Activated CD4-positive, alpha-beta T cell treated with anti-CD3 and anti-CD28 coated beads for 36 hours (primary cell): ENCODE measurements at places on chromosomes 11 and 22. TPM values are rescaled to one million over a fixed set of nuclear protein-coding genes. Genes with fewer than 3 reads are reported as not detected.

- H3K27ac ChIP-seq: no peak overlapping the region
- H3K4me3 ChIP-seq: no peak overlapping the region
- no peaks in the 10 kb centered on the region for H3K4me1 ChIP-seq
- no peaks in the 10 kb centered on the region for H3K27me3 ChIP-seq
- DNase-seq: no peak
Observed at GRCh38 chr22:45852826-45853225, 124.1 kb downstream of the WNT7B start.

DNA sequence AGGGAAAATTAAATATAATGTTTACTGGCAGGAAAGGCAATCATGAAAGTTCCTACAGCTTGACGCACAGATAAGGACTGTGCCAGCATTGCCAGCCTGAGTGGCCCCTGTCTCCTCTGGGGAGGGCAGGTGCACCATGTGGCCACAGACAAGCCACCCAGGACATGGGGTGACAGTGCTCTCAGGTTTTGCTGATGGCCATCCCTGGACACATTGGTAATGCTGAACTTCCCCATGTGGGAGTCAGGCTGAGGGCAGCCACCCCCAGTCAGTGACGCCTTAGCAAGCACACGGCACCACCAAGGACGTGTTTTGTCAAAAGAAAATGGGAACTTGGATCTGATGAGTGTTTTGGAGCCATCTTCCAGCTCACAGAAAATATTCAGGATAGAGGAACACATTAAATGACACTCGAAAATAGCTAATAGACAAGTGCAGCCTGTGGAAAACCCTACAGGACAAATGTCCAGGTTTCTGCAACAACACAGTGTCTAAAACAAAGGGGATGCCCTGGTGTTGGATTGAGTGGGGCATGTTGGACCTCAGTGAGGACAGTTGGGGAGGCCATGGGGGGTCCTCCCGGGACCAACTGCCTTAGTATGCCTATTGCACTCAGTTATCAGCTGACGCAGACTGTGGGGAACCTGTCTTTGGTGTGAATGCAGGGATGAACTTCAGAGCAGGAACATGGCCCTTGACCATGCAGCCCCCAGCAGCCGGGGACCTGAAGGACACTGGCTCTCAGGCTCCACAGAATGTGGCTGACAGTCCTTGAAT, 1450.5 kb downstream of the BRD1 start:
- H3K4me1 ChIP-seq: no peaks in the 10 kb centered on the region
- no peak overlapping the region for H3K4me3 ChIP-seq
- H3K27me3 ChIP-seq: peaks cover 15% of the 10 kb centered on the region
- DNase-seq: no peak
- no peaks in the 10 kb centered on the region for H3K36me3 ChIP-seq

DNA sequence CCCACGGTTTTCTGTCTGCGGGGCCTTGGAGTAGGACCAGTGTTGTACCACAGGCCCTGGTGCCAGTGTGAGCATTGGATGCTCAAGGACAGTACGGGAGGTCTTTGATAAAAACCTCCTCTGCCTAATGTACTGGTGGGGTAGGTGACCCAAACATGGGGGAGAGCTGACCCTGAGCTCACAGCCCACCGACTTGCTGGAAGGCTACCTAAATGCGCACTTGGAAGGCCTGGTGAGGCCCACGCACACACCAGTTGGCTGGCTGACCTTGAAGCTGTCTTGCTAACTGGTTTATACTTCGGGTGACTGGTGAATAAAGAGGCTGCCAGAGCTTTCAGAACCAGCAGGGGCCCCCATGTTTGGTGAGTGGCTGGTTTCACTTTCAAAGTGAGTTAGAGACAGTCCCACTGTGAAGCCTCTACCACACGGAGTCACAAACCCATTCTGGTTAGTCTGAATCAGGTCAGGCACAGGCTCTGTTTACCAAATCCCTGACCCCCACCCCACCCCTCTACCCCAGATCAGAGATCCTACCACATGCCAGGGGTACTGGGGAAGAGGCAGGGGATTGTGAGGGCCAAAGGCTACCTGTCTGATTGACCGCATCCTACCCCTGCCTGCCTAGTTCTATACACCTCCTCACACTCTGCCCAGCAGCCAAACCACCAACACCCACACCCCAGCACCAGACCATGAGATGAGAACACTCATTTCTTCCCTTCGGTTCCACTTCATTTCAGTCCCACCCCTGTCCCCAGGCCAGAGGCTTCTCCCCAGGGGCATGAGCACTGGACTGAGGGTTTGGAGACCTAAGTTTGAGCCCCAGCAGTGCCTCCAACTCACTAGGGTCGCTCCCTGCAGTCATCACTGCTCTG, 12.7 kb upstream of the IL2RB start:
- H3K36me3 ChIP-seq: no peaks in the 10 kb centered on the region
- H3K27ac ChIP-seq: peak overlapping the region; percentile 88
- DNase-seq: peak; percentile 89
- peaks cover 81% of the 10 kb centered on the region for H3K4me1 ChIP-seq
- H3K4me3 ChIP-seq: peak overlapping the region; percentile 26

GRCh38 chr11:112786196-112786595, 175.0 kb upstream of the NCAM1 start:
- no peak for DNase-seq
- peaks cover 7% of the 10 kb centered on the region for H3K27me3 ChIP-seq
- no peaks in the 10 kb centered on the region for H3K4me1 ChIP-seq
- H3K4me3 ChIP-seq: no peak overlapping the region
- no peaks in the 10 kb centered on the region for H3K36me3 ChIP-seq

- H3K36me3 ChIP-seq: peaks cover 96% of the 10 kb centered on the region
- H3K27me3 ChIP-seq: no peaks in the 10 kb centered on the region
- no peak for DNase-seq
- no peak overlapping the region for H3K27ac ChIP-seq
- no peak overlapping the region for H3K4me3 ChIP-seq
Observed at GRCh38 chr11:61111050-61111435, 8.8 kb downstream of the CD5 start.

GRCh38 chr11:126915430-126915829, 85.1 kb downstream of the KIRREL3 start:
- no peak overlapping the region for H3K27ac ChIP-seq
- peaks cover 14% of the 10 kb centered on the region for H3K27me3 ChIP-seq
- no peaks in the 10 kb centered on the region for H3K36me3 ChIP-seq
- DNase-seq: no peak
- H3K4me3 ChIP-seq: no peak overlapping the region

DNA sequence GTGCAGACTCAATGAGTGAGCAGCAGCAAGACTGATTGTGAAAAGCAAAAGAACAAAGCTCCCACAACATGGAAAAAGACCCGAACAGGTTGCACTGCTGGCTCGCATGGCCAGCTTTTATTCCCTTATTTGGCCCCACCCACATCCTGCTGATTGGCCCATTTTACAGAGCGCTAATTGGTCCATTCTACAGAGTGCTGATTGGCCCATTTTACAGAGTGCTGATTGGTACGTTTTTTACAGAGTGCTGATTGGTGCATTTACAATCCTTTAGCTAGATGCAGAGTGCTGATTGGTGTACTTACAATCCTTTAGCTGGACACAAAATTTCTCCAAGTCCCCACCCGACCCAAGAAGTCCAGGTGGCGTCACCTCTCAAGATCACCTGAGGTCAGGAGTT, 15.3 kb upstream of the SLC25A1 start:
- no peaks in the 10 kb centered on the region for H3K27me3 ChIP-seq
- H3K27ac ChIP-seq: no peak overlapping the region
- H3K4me1 ChIP-seq: peaks cover 5% of the 10 kb centered on the region

CAVIN3 gene
- total RNA-seq: 24.8 TPM

B4GALNT4 gene
- 6.6 TPM for total RNA-seq

NAV2 gene
- total RNA-seq: 0.55 TPM

- H3K27me3 ChIP-seq: no peaks in the 10 kb centered on the region
- H3K27ac ChIP-seq: no peak overlapping the region
Observed at GRCh38 chr22:49483946-49484345, 343.7 kb downstream of the BRD1 start.

GRCh38 chr11:83033972-83034672, 37.6 kb downstream of the RAB30 start:
- H3K36me3 ChIP-seq: peaks cover 2% of the 10 kb centered on the region
- no peak overlapping the region for H3K27ac ChIP-seq
- H3K4me1 ChIP-seq: peaks cover 32% of the 10 kb centered on the region
- DNase-seq: no peak
- no peak overlapping the region for H3K4me3 ChIP-seq

GRCh38 chr11:2134022-2135010, 4.9 kb downstream of the IGF2 start:
- no peak overlapping the region for H3K27ac ChIP-seq
- H3K4me1 ChIP-seq: peaks cover 7% of the 10 kb centered on the region
- H3K4me3 ChIP-seq: no peak overlapping the region
- H3K27me3 ChIP-seq: peaks cover 51% of the 10 kb centered on the region

P4HA3 gene
- not detected for total RNA-seq

OR10A4 gene
- not detected for total RNA-seq

GRCh38 chr11:118359295-118359958, at the start of gene UBE4A:
Gene UBE4A (plus strand): TSS chr11:118359600. CDS start chr11:118365081, 5,481 bp downstream.
- peaks cover 43% of the 10 kb centered on the region for H3K4me1 ChIP-seq
- H3K27ac ChIP-seq: peak within 1 kb of the TSS; percentile 97
- peaks cover 14% of the 10 kb centered on the region for H3K36me3 ChIP-seq
- peak within 1 kb of the TSS; percentile 100 for H3K4me3 ChIP-seq
- peak; percentile 99 for DNase-seq
- H3K27me3 ChIP-seq: no peaks in the 10 kb centered on the region

GRCh38 chr11:116176484-116177005, 596.2 kb downstream of the BUD13 start:
- no peaks in the 10 kb centered on the region for H3K36me3 ChIP-seq
- peaks cover 5% of the 10 kb centered on the region for H3K27me3 ChIP-seq
- no peak overlapping the region for H3K4me3 ChIP-seq

PGA5 gene
- not detected for total RNA-seq

- no peaks in the 10 kb centered on the region for H3K36me3 ChIP-seq
- no peaks in the 10 kb centered on the region for H3K4me1 ChIP-seq
- no peak for DNase-seq
- no peak overlapping the region for H3K4me3 ChIP-seq
- H3K27ac ChIP-seq: no peak overlapping the region
Observed at GRCh38 chr11:28999620-29000019, 891.4 kb downstream of the METTL15 start.

DNA sequence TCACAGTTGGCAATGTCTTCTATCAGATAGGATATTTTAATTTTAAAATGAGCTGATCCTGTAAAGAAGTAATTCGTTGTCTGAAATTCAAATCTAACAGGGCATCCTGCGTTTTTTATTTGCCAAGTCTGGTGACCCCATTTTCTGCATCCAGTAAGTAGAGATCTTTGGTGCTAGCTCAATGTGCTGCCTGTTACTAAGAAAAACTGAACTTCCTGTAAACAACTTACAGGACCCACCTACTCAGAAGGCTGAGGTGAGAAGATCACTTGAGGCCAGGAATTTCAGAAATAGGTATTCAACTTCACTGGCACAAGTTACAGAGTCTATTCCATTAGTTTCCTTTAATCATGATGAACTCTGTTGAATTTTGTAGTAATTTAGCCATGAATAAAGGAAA, 4.0 kb downstream of the ARL14EP start:
- H3K27ac ChIP-seq: peak overlapping the region; percentile 84
- H3K27me3 ChIP-seq: no peaks in the 10 kb centered on the region
- DNase-seq: no peak
- peaks cover 33% of the 10 kb centered on the region for H3K36me3 ChIP-seq
- peak overlapping the region; percentile 13 for H3K4me3 ChIP-seq
- peaks cover 65% of the 10 kb centered on the region for H3K4me1 ChIP-seq

- H3K27me3 ChIP-seq: peaks cover 26% of the 10 kb centered on the region
- H3K4me1 ChIP-seq: peaks cover 16% of the 10 kb centered on the region
- DNase-seq: no peak
- no peaks in the 10 kb centered on the region for H3K36me3 ChIP-seq
Observed at GRCh38 chr11:27473017-27473406, 422 bp upstream of the LGR4 start.

- no peaks in the 10 kb centered on the region for H3K4me1 ChIP-seq
- H3K27ac ChIP-seq: no peak overlapping the region
- no peaks in the 10 kb centered on the region for H3K27me3 ChIP-seq
- no peak overlapping the region for H3K4me3 ChIP-seq
- no peak for DNase-seq
Observed at GRCh38 chr11:32500001-32500400, 64.7 kb upstream of the WT1 start.

DNA sequence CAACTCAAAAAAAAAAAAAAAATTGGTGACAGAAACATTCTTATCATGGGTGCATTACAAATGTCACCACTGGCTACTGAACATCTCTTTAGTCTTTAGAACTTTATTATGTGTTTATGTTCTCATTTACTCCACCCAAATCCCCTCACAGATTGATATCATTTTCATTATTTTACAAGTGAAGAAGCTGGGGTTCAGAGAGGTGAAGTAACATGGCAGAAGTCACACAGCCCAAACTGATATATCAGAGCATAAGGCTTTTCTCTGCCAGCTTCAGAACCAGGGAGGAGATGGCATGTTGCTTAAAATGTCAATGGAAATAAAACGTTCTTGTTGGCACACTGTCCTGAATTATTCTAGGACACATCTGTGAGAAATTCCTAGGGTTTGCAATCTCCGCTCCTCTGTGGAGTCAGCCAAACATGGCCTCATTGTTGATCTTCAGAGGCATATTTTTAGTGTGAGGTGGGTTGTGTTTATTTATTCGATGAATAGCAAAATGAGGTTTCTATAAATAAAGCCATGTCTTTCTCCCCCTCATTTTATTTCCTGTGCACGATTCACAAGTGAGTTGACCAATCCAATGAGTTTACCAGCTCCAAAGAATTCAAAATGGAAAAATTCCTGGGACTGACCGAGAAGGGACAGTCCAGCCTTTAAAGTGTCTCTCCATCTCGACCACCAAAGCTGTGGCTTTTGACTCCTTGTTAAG, 72.9 kb upstream of the ANO1 start:
- H3K4me3 ChIP-seq: no peak overlapping the region
- peaks cover 16% of the 10 kb centered on the region for H3K27me3 ChIP-seq
- DNase-seq: no peak
- no peaks in the 10 kb centered on the region for H3K36me3 ChIP-seq
- no peak overlapping the region for H3K27ac ChIP-seq
- H3K4me1 ChIP-seq: peaks cover 2% of the 10 kb centered on the region

MAJIN gene
- total RNA-seq: 1.6 TPM

DNA sequence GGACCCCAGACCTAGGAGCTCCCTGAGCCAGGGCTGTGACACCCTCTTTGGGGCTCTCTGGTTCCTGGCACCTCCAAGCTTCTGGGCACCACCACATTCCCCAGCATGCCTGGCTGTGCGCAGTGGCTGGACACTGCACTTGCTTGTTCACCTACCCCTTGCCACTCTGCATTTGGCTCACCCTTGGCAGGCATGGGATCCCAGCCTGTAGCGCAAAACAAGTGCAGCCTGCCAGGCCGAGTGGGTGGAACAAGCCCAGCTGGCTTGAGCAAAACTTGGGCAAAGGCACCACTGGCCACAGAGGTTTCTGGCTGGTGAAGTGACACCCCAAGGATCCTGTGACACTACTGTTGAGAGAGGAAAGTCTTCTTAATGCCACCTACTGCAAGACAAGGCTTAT, 57.3 kb downstream of the CCDC34 start:
- no peaks in the 10 kb centered on the region for H3K36me3 ChIP-seq
- H3K4me1 ChIP-seq: peaks cover 8% of the 10 kb centered on the region
- H3K27ac ChIP-seq: no peak overlapping the region
- H3K4me3 ChIP-seq: no peak overlapping the region
